ENCODE measurements at places on chromosomes 4 and X. TPM values are rescaled to one million over a fixed set of nuclear protein-coding genes. Genes with fewer than 3 reads are reported as not detected.

DNA sequence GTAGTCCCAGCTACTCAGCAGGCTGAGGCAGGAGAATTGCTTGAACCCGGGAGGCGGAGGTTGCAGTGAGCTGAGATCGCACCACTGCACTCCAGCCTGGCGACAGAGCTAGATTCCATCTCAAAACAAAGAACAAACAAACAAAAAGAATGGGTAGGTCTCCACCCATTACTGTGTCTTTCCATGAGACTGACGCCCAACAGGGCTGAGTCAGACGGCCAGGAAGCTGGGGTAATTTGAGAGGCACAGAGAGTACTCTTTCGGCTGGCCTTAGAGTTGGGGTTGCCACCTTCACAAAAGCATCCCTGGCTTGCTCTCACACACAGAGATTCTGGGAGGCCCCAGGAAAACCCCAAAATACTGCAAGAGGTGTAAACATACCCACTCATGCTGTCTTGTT lies 72.0 kb upstream of the DHRSX start:
- H3K4me3 ChIP-seq, result no peak overlapping the region
- H3K27me3 ChIP-seq, result no peaks in the 10 kb centered on the region
- no peaks in the 10 kb centered on the region for H3K4me1 ChIP-seq
- DNase-seq, result no peak
- H3K27ac ChIP-seq, result no peak overlapping the region
- H3K36me3 ChIP-seq, result no peaks in the 10 kb centered on the region

DNA sequence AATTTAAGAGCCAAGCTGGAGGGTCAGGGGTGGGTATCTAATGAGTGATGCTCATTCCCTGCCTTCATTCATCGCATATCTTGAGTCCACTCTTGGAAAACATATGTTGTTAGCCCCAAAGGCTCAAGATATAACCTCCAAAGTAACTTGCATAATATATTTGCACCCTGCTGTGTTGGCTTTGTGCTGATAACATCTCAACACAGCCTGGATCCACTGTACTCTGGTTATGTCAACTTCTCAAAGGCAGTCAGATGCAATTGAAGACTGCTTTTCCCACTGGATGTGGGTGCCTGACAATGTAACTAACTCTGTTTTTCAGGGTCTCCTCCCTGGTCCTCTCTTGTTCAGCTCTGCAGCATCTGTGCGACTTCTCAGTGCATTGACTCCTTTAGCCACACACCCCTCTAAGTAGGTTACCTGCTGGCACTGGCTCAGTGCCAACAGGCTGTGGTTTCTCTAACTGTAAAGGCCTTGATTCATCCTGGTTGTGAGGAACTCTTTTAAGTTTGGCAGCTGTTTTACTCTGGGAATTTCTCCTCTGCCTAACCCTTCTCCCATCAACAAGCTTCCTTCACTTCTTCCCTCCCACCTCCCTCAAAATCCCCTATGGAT lies 28.1 kb downstream of the SLC16A2 start:
- H3K4me3 ChIP-seq, result no peak overlapping the region
- H3K36me3 ChIP-seq, result no peaks in the 10 kb centered on the region

DNA sequence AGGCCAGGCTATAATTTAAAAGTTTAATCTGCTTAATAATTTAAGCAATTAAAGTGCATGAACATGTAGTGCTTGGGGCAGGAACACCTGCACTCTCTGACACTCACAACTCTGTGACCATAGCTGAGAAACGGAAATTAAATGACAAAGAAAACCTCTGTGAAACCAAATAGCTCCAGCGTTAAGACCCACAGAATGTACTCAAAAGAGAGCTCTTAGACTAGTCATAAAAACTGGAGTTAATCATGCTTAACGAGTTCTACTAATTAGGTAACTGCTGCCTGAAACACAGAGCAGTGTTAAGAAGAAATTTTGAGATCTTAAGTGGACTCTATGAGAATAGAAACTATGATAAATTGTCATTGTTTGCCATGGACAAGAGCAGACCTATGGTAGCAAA lies 174.4 kb upstream of the SPIN4 start:
- DNase-seq, result no peak
- no peaks in the 10 kb centered on the region for H3K4me1 ChIP-seq
- H3K27ac ChIP-seq, result no peak overlapping the region
- no peaks in the 10 kb centered on the region for H3K36me3 ChIP-seq
- peaks cover 5% of the 10 kb centered on the region for H3K27me3 ChIP-seq

DNA sequence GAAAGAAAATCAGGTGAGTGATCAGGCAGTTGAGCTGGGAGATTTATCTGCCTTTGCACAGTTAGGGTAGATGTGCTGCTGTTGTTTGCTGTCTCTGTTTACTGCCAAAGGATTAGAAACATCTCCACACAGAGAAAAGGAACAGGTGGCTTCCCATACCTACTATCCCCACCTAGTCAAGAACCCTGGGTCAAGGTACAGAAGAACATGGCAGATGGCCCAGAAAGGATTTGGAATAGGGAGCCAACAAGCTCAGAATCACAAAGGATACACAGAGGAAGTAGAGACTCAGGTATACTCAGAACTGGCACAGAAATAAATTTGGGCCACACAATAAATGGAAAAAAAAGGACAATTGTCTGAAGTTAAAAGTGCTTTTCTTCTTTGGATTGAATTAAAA lies 64.3 kb downstream of the TIGD2 start:
- H3K27ac ChIP-seq, result no peak overlapping the region
- no peak overlapping the region for H3K4me3 ChIP-seq
- H3K27me3 ChIP-seq, result no peaks in the 10 kb centered on the region
- H3K4me1 ChIP-seq, result no peaks in the 10 kb centered on the region
- no peak for DNase-seq
- H3K36me3 ChIP-seq, result no peaks in the 10 kb centered on the region

DNA sequence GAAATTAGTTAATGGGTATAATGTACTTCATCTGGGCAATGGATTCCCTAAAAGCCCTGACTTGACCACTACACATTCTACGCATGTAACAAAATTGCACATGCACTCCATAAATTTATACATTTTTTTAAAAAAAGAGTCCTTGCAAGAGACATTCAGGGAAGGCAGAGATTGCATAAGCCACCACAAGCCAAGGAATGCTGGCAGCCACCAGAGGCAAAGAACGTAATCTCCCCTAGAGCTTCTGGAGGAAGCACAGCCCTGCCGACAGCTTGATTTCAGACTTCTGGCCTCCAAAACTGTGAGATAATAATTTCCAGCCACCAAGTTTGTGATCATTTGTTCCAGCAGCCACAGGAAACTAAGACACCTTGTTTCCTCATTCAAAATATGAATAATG lies 185.6 kb upstream of the GALNT7 start:
- no peak overlapping the region for H3K4me3 ChIP-seq
- no peaks in the 10 kb centered on the region for H3K4me1 ChIP-seq
- no peak overlapping the region for H3K27ac ChIP-seq
- no peaks in the 10 kb centered on the region for H3K36me3 ChIP-seq
- no peak for DNase-seq
- no peaks in the 10 kb centered on the region for H3K27me3 ChIP-seq

- DNase-seq, result no peak
- no peak overlapping the region for H3K4me3 ChIP-seq
- no peak overlapping the region for H3K27ac ChIP-seq
- no peaks in the 10 kb centered on the region for H3K4me1 ChIP-seq
- no peaks in the 10 kb centered on the region for H3K27me3 ChIP-seq
Measured at GRCh38 chr4:23952258-23952657, 62.4 kb upstream of the PPARGC1A start.

- no peaks in the 10 kb centered on the region for H3K36me3 ChIP-seq
- no peak overlapping the region for H3K4me3 ChIP-seq
- H3K27ac ChIP-seq, result no peak overlapping the region
Measured at GRCh38 chrX:143571521-143571920, 54.2 kb upstream of the SPANXN3 start.

GRCh38 chrX:42175843-42176242 lies 252.5 kb upstream of the CASK start:
- no peak overlapping the region for H3K4me3 ChIP-seq
- no peak overlapping the region for H3K27ac ChIP-seq
- no peaks in the 10 kb centered on the region for H3K27me3 ChIP-seq
- H3K4me1 ChIP-seq, result no peaks in the 10 kb centered on the region
- no peaks in the 10 kb centered on the region for H3K36me3 ChIP-seq
- no peak for DNase-seq

- H3K4me3 ChIP-seq, result peak overlapping the region; percentile 73
- H3K27ac ChIP-seq, result peak overlapping the region; percentile 100
- peaks cover 15% of the 10 kb centered on the region for H3K4me1 ChIP-seq
- DNase-seq, result no peak
- H3K27me3 ChIP-seq, result peaks cover 24% of the 10 kb centered on the region
Measured at GRCh38 chrX:153969904-153970356, 1.7 kb downstream of the HCFC1 start.

DNA sequence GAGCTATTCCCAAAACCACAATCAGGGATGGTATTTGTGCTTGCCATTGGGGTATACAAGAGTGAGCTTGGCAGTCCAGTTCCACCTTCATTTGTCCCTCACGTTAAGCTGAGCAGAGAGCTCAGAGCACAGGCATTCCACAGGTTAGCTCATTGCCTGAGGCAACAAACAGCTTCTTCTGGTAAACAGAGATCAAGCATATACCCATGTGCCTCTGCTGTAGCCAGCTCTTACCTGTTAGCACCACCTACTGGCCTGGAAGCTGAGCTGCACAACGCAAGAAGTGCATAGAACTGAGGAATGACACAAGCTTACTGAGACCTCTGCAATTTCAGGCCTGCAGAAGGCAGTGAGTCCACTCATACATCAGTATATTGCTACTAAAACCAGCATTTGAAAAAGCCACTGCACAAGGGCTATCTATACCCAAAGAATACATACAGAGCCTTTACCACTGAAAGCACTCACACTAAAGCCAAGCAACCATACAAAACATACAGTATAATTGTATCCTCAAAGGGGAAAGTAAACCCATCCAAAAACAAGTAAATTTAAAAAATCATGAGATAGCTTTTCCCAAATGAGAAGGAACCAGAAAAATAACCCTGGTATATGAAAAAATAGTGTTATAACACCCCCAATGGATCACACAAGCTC lies 258.3 kb upstream of the GABRA2 start:
- H3K4me1 ChIP-seq, result no peaks in the 10 kb centered on the region
- no peak overlapping the region for H3K4me3 ChIP-seq
- H3K36me3 ChIP-seq, result no peaks in the 10 kb centered on the region
- DNase-seq, result peak; percentile 57

GRCh38 chr4:182022909-182023308 lies 220.3 kb upstream of the TENM3 start:
- DNase-seq, result no peak
- no peak overlapping the region for H3K27ac ChIP-seq
- no peak overlapping the region for H3K4me3 ChIP-seq
- no peaks in the 10 kb centered on the region for H3K36me3 ChIP-seq
- no peaks in the 10 kb centered on the region for H3K27me3 ChIP-seq

- H3K4me3 ChIP-seq, result peak within 1 kb of the TSS; percentile 44
- H3K36me3 ChIP-seq, result no peaks in the 10 kb centered on the region
- peak within 1 kb of the TSS; percentile 56 for H3K27ac ChIP-seq
- DNase-seq, result no peak
- H3K4me1 ChIP-seq, result no peaks in the 10 kb centered on the region
Measured at GRCh38 chrX:130171446-130172126, at the start of gene RAB33A. Gene RAB33A (plus strand): TSS chrX:130171962. CDS start chrX:130172063, 101 bp downstream.

- no peaks in the 10 kb centered on the region for H3K36me3 ChIP-seq
- no peak overlapping the region for H3K27ac ChIP-seq
- no peaks in the 10 kb centered on the region for H3K27me3 ChIP-seq
- no peak overlapping the region for H3K4me3 ChIP-seq
- H3K4me1 ChIP-seq, result no peaks in the 10 kb centered on the region
Measured at GRCh38 chr4:128158894-128159293, 97.8 kb downstream of the LARP1B start.

DNA sequence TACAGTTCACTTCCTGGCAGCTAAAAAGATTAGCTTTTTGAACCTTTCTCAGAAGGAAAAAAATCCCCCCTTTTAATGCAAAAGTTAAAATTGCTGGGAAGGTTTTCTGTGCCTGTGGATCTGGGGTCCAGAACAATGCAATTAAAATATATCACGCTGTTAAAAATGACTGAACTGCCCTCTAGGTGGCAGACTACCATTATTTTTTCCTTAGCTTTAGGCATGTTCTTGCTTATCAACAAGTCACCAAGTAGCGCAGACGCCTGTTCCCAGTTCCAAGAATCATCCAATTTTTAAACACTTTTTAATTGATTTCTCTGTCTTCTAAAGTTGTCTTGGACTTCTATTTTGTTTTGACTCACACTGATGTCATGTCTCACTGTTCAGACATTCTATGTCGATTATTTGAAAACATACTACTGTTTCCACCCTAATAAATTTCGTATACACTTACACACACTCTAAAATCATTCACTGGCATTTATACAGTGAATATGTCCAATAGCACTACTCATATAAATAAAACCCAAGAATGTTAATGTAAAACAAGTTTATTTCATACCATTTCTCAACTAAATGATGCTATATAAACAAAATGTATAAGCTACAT lies 661.6 kb downstream of the RAPGEF2 start:
- no peak for DNase-seq
- no peaks in the 10 kb centered on the region for H3K27me3 ChIP-seq
- H3K4me3 ChIP-seq, result no peak overlapping the region
- no peak overlapping the region for H3K27ac ChIP-seq
- no peaks in the 10 kb centered on the region for H3K4me1 ChIP-seq
- H3K36me3 ChIP-seq, result no peaks in the 10 kb centered on the region

DNA sequence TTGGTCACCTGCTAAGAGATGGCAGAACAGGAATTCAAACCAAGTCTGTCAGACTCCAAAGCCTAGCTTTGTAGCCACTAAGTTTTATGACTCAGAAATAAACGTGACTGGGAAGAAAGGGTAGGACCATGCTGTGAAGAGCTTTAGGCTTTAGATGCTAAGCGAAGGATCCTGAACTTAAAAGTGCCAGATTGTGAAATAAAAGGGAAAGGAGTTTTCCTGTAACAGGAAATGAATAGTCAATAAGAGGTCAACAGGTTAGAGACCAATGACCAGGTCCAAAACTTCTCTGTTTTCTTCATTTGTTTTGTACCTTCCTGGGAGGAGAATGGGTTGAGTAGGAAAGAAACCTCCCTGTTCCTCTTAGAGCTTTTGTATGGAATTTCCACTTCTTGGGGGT lies 98.8 kb upstream of the EOLA2 start:
- DNase-seq, result no peak
- H3K27me3 ChIP-seq, result peaks cover 2% of the 10 kb centered on the region
- H3K4me1 ChIP-seq, result no peaks in the 10 kb centered on the region
- no peaks in the 10 kb centered on the region for H3K36me3 ChIP-seq
- no peak overlapping the region for H3K4me3 ChIP-seq
- no peak overlapping the region for H3K27ac ChIP-seq

DNA sequence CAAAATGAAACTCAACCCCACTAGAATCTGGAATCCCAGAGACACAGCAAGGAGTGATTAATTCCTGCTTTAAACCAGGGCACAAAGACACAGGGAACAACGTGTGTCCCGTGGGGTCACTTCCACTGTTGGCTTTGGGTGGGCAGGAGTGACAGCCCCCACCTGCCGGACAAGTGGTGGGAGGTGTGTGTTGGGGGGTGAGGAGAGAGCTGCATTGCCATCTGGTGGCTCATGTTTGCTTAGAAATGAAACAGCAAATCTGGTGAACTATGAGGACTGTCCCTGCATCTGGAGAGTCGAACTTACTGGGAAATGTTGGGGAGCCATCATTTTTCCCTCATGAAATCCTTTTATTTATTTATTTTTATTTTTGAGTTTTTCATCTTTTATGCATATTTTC lies 75.9 kb upstream of the AFAP1 start:
- no peak overlapping the region for H3K4me3 ChIP-seq
- H3K27me3 ChIP-seq, result no peaks in the 10 kb centered on the region
- no peak overlapping the region for H3K27ac ChIP-seq
- H3K4me1 ChIP-seq, result no peaks in the 10 kb centered on the region

Gene CRMP1
- total RNA-seq, result 1.3 TPM

Gene PRSS12
- total RNA-seq, result 3.6 TPM

Gene PNMA3
- not detected for total RNA-seq

Gene FGF5
- not detected for total RNA-seq

Gene ZIC3
- total RNA-seq, result not detected

Gene FMR1NB
- total RNA-seq, result not detected
